ENCODE measurements at places on chromosomes 5 and 9.

- no peak for DNase-seq
Measured at GRCh38 chr5:14213253-14213652, 70.1 kb downstream of the TRIO start.

GRCh38 chr5:73858054-73858453 is 232.1 kb downstream of the ARHGEF28 start:
- no peak for DNase-seq

- DNase-seq: no peak
Measured at GRCh38 chr9:89935801-89936200, 331.0 kb downstream of the GADD45G start.

- no peak for DNase-seq
Measured at GRCh38 chr5:61320860-61321259, 11.2 kb upstream of the ZSWIM6 start.

- DNase-seq: no peak
Measured at GRCh38 chr9:38424918-38425317, 664 bp upstream of the IGFBPL1 start.

DNA sequence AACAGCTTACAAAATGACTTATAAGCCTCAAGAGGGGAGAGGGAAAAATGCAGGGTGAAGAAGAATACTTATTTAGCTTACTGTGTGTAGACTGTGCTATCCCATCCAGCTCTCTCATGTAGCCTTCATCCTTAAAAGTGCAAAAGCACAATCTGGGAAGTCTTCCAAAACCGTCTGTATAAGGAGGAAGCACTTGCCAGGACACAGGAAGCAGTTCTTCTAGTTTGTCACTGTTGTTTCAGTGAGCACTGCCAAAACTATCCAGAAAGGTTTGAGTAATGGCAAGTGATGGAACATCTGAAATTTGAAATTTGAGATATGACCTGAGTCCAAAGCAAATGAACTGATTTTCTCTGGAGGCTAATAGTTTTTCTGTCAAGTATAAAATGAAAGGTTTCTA is 140.8 kb upstream of the ISL1 start:
- no peak for DNase-seq

DNA sequence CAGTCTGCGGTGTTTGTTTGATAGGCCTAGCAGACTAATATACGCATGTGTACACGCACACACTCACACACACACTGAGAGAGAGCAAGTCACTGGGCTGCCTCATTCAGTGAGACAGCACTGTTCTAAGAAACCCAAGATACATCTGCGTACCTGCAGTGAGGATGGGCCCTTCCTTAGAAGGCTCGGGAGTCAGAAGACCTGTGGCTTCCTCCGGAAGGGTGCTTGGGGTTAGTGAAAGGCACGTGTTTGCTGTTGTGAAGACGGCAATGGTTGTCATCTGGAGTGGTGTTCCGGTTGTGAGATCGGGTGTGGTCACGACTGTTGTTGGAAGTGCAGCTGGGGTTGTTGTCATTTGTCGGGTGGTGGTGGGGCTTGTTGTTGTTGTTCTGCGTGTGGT is 11.7 kb downstream of the TIMD4 start:
- no peak for DNase-seq

- no peak for DNase-seq
Measured at GRCh38 chr5:40333459-40334241, 346.1 kb upstream of the PTGER4 start.

GRCh38 chr5:140399979-140400729 is 1.5 kb upstream of the ANKHD1 start:
- no peak for DNase-seq

- no peak for DNase-seq
Measured at GRCh38 chr9:16561121-16561520, 309.3 kb downstream of the BNC2 start.

DNA sequence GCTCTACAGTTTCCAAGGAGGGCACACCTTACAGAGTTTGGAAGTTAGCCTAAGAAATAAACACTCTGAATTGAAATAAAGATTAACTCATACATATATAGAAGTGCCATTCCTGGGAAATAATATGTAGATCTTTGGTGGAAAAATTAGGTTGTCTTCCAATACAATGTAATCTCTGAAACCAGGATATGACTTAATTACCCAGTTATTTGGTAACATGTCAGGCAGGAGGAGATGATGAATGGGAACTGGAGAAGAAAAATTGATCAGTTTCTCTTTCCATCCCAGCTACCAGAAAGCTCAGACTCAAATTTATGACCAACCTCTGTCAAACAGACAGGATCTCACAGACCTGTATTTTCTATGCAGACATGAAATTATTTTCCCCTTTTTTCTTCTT is 215.2 kb upstream of the SNX2 start:
- no peak for DNase-seq

- DNase-seq: no peak
Measured at GRCh38 chr9:88682431-88682831, 147.5 kb downstream of the NXNL2 start.

DNA sequence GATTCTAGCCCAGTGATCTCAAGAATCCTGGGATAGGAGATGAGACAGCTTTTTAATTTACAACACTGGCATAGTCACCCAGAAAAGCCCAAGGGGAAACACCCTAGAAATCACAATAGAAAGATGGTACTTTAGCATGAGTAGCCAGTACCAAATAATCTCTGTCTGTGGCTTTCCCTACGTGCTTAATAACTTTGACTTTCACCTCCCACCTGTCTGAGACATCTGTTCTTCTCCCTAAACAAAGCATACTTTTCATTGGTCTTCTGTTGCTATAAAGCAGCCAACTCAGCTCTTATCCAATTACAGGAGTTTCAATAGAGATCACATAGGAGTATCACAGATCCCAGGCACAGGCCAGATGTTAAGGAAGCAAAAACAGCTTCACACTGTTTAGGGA is 10.4 kb downstream of the MARCHF3 start:
- DNase-seq: no peak

DNA sequence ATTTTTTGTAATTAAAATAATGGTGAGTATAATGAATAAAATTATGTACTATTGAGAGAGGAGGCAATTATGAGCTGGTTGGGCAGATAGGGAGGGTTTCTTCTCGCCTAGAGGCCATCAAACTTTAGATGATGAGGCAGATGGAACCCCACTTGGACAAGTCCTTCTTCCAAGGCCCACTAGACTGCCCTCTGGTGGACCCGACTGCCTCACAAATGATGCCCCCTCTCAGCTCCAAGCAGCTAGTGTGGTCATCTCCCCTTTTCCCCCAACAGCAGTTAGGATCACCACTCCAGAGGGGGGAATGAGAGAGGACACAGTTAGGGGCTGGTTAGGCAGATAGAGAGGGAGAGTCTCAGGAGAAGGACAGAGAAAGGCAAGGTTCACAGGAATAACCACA is 348.0 kb upstream of the CDH18 start:
- DNase-seq: no peak

- no peak for DNase-seq
Measured at GRCh38 chr9:115126404-115126803, 8.4 kb upstream of the TNC start.

DNA sequence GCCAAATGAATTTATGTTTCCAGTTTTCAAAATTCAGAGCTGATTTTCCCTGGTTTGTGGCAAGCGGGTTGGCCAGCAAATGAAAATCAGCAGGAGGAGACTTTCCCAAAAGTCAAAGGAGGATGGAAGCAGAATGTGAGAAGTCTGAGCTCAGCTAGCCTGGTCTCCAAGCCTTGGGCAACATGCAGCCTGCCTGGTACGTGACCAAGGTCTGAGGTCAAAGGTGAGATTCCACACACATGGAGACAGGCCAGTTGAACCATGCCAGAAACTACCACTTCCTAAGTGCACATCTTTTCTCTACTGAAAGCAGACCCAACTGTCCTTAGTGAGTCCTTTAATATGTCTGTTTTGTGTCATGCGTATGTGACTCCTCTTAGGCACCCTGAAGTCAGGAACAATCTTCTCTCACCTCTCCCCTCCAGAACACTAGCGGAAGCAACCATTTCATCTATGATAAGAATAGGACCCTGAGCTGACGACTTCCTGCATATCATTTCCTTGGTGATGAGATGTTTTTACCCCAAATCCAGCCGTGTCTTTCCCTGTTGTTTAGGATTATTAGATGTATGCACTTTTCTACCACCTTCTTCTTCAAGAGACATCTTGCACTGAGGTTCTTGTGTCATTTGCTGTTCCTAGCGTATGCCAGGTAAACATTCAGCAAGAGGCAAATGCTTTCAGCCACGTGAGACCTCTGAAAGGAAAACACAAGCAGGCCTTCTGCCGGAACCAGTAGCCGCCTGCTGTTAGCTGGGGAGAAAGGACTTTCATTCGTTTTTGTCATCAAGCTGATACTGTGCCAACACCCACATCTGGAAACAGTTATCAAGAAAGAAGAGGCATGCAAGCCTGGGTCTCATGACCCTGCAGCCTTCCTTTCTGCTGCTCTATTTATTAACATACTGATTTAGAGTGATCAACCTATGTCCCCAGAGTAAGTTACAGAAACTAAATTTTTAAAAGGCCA is 9.7 kb upstream of the TGFBI start:
- no peak for DNase-seq

GRCh38 chr9:137295238-137295811 is 6.7 kb downstream of the NRARP start:
- no peak for DNase-seq

DNA sequence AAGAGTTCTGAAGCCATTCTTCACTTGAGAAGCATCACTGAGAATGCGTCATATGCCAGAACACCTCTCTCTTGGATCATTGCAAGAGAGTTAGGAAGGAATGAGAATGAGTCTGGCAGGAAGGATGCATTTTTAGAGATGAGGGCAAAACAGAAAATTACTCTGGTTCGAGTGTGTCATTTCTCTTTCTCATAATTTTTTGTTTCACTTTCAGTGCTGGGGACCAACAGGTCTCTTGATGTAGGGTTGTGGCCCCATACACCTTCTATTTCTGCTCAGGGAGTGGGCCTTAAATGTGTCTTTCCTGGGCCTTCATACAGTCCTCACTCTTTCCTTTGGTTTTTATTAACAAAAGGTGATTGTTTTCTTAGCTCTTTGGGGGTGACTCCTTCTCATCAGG is 302.4 kb downstream of the NR3C1 start:
- no peak for DNase-seq

- DNase-seq: no peak
Measured at GRCh38 chr9:110546411-110546871, 33.1 kb downstream of the SVEP1 start.

GRCh38 chr5:150558088-150558621 is 50.2 kb downstream of the NDST1 start:
- no peak for DNase-seq

DNA sequence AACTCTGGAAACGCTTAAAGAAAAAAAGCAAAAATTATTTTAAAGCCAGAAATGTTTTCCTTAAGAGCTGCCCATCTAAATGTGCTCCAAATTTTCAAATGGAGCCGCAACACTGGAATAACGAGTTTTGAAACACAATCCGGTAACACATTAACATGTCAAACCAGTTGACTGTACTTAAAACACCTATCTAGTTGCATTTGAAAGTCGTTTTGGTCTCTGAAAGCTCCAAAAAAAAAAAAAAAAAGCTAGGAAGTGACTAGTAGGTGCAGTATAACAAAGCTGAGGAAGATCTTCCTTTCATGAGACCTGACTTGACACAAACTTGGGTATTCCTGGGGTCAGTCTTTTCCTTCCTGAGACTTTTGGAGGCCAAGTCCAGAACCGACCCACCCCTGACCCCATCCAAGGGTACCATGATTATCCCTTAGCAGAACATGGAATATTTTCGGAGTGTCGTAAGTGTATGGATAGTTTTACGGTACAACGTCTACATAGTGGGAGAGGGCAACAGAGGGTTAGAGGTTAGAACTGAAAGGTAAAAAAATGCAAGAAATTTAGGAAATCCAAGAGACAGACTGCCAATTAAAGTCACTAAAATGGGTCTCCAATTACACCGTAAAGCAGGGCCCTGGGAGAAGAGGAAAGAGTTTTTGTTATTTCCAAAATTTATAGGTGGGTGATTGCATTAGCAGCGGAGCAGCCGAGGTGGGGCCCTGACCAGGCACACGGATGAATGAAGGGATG is 812 bp downstream of the CETN3 start:
- DNase-seq: no peak

DNA sequence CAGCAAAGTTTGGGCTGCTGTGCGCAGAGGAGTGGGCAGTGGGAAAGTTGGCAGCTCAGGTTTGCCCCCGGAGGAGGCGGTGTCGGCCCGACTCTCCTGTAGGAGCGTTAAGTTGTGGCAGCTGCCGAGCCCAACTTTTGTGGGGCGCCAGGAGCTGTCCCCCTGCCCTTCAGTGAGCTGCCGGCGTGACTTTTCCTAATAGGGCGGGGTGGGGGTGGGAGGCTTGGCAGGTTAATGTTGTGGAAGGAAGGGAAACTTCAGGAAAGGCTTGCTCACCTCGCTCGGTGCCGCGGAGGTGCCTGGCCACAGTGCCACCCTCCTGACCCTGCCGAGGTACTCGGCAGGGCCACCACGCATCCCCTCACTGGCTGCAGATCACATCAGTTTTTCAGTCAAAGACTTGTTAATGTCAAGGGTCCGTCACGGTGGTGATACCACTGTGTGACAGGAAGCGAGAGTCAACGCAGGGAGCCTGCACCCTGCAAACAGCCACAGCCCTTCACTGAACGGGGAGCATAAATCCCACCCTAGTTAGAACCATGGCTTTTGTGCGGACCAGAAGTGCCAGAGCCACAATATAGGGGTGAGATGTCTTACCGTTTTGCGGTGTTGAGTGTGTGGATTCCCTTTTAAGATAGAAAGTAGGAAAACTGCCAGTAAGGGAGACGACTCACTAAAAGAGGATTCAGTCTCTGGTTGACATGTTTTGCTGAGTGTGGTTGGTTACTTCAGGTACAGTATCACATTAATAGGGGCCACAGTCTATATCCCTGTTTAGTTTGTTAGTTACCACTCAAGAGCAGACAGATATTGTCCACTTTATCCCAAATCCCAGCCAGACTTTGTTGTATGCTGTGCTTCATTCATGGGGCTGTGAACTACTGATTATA is 796 bp downstream of the LNPEP start:
- peak; percentile 52 for DNase-seq

DNA sequence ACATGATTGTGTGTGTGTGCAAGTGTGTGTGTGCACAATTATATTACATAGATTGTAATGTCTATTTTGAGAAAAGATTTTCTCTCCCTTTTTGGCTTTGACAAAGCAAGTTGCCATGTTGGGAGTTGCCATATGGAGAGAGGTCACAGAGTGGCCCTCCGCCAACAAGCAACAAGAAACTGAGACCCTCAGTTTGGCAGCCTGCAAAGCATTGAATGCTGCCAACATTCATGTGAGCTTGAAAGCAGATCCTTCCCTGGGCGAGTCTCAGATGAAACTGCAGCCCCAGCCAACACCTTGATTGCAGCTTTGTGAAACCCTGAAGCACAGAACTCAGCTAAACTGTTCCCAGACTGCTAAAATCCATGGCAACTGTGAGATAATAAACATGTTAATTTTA is 498.0 kb downstream of the NR2F1-AS1 start:
- DNase-seq: no peak

DNA sequence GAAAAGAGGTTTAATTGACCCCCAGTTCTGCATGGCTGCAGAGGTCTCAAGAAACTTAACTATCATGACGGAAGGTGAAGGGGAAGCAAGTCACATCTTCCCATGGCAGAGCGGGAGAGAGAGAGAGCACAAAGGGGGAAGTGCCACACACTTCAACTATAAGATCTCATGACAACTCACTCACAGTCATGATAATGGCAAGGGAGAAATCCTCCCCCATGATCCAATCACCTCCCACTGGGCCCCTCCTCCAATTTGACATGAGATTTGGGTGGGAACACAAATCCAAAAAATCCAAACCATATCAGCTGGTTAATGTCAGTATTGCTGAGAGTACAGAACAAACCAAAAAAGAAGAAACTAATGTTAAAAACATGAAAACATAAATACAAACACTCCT is 120.2 kb downstream of the STARD4 start:
- DNase-seq: no peak
